Islet precursor cell (in vitro differentiated cells): ENCODE measurements at places on chromosomes 5 and 9.

- no peak for DNase-seq
Observed at GRCh38 chr9:14466429-14466818, 152.5 kb upstream of the NFIB start.

DNA sequence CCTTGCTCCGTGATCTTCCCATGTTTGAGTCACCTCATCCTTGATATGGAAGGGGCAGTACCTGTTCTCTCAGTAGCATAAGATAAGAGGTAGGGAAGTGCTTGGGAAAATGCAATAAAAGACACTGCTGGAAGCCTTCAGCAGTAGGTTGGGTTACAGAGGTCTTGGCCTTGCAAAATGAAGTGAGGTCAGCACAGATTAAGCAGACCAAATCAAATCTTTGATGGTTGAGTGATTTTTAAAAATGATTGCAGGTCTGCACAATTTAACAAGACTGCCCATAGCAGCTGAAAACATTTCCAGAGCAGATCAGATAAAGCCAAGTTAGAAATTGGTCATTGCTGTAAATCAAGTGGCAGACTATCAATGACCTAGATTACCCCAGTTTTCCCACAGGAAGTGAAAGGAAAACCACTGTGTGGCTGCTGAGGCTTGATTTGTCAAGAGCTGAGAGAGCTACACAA lies 32.9 kb downstream of the PALM2AKAP2 start:
- no peak for DNase-seq

DNA sequence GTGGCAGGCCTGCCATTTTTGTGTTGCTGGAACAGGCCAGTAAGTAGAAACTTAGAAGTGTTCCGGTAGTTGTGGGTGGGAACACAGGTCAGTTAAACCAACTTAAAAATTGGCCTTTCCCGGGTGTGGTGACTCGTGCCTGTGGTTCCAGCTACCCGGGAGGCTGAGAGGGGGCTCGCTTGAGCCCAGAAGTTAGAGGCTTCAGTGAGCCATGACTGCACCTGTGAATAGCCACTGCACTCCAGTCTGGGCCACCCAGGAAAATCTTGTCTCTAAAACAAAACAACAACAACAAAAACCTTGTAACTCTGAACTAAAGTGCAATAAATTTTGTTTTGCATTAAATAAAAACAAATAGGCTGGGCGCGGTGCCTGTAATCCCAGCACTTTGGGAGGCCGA lies 1.4 kb upstream of the NHP2 start:
- DNase-seq = no peak

DNA sequence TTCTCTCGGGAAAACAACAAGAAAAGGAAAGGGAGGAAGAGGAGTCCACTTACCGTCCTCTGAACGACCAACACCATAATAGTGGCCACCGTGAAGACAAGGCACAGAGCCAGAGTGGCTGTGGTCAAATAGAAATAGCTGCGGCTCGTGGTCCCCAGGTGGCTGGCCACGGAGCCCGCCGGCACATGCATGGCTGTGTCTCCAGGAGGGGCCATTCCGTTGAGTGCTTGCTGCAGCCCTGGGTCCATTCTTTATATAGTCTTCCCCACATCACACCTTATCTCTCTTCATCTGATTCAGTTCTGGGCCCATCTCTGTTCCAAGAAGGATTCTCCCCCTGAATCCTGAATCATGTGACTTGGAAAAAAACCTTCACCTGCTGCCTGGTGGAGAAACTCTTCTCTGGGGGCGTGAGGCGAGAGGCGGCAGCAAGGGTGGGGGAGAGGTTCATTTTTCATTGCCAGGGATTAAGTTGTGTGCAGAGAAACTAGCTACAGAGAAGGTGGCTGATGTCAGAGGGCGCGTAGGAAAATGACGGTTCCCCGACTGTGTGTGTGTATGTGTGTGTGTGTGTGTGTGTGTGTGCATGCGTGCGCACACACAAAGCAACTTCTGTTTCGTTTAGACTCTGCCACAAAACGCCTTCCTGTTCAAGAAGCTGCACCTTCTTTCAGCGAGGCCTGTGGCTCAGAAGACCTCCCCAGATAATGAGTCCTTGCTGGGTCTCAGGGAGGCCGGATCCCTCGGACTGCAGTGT lies at the start of gene TNFSF8:
Gene TNFSF8 (minus strand): TSS at position 536 of the 757 bp plus-strand sequence. CDS start 288 bp downstream, at position 248.
- DNase-seq = no peak

- DNase-seq = no peak
Observed at GRCh38 chr5:168770996-168771395, 191.8 kb upstream of the PANK3 start.

DNA sequence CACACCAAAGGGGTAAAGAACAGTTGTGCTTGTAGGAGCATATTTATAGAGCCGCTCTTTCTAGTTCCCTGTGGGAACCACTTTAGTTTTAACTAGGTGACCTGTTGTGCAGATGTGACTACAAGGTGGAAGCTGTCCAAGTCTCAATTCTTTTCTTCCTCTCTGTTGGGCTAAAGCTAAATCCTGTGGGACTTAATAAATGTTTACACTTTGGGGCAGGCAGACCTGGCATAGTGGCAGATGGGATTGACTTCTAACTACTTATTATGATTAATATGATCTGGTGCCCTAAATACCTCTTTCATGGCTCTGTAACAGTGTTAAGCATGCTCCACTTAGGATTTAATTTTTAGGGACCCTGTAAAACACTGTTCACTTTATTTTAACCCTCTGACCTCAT lies 265.3 kb downstream of the KCTD16 start:
- DNase-seq = no peak

DNA sequence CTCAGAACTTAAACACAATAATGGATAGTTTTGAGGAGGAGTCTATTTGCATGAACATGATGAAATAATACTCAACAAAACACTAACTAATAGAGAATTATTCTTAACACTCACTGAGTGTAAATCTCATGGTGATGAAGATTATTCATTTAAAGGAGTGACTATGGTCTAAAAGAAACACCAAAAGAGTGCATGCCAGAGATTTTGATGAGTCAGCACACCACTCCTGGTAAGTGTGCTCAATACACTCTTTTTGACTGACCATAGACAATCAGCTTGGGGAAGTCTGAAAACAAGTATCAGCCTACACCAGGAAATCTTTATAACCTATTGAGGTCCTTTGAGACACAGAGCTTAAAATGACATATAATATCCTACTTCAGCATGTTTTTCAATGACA lies 6.8 kb upstream of the FST start:
- no peak for DNase-seq

GRCh38 chr9:73199886-73200285 lies 48.2 kb downstream of the ANXA1 start:
- peak; percentile 57 for DNase-seq

GRCh38 chr9:120212153-120212852 lies 367.7 kb downstream of the CDK5RAP2 start:
- DNase-seq = no peak
